ENCODE measurements at places on chromosomes 16 and 17.

- no peak for DNase-seq
These were observed 2.5 kb downstream of the VASN start for GRCh38 chr16:4373909-4374742.

DNA sequence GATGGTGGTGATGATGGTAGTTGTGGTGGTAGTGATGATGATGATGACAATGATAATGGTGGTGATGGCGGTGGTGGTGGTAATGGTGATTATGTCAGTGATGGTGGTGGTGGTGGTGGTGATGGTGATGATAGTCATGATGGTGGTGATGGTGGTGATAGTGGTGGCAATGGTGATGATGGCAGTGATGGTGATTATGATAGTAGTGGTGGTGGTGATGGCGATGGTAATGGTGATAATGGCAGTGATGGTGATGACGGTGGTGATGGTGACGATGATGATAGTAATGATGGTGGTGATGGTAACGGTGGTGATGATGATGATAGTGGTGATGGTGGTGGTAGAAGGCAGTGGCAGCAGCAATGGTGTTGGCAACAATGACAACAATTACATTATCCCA lies 55.3 kb downstream of the RBFOX3 start:
- DNase-seq = no peak

- DNase-seq = no peak
These were observed 232.8 kb downstream of the SEC14L1 start for GRCh38 chr17:77373299-77374169.

DNA sequence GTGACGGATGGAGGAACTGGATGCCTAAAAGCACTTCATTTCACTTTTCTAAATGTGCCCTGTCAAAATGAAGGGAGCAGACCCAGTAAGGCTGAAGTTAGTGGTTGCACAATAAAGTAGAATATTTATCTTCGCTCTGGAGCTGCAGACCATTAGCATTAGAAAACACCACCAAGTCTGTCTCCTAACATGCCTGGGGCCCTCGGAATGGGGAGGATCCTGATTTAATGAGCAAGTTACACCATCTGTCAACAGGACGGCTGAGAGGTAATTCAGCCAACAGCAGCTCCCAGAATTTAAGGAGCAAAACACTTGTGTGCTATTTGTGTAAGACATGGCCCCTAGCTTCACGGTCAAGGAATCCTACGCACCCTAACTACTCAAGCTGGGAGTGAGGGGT lies 22.3 kb downstream of the CA10 start:
- no peak for DNase-seq

DNA sequence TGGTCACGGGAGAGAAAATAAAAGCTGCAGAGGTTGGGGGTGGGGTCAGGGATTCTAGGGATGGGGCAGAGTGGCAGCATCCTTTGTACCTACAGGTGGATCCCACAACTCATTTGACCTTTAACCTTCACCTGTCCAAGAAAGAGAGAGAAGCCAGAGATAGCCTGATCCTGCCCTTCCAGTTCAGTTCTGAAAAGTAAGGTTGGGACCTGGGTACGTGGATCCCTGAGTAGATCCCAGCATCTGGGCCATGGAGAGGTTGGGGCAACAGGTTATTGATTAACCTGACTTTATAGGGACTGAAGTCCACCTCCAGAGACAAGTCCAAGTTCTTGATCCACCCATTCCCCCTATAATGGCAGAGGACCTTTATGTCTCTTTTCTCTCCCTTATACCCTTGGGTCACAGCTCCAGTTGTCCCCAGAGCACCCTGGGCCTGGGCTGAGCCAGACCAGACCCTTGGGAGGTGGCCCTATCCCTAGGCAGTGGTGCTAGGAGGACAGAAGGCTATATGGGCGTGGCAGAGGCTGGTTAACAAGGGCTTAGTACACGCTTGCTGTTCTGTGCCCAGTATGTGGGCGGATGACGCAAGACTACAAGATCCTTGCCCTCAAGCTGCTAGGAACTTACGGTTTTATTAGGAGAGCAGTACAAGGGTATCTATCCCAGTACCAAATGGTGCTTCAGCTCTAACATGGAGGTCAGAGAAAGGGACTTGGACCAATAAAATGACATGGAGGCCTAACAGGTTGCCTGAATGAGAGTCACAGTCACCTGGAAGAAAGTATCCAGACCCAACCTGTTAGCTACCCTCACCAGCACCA lies 3.3 kb downstream of the CLDN7 start:
- DNase-seq = no peak

DNA sequence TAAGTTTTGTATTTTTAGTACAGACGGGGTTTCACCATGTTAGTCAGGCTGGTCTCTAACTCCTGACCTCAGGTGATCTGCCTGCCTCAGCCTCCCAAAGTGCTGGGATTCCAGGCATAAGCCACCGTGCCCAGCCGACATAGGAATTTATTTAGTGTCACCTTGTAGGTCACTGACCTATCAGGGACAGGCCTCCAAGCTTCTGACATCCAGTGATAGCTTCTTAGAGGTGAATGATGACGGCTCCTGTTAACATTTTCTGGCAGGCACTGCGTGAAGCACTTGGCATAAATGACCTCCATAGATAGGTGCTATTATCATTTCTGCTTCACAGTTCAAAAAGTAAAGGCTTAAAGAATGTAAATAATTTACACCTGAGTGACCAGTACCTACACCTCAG lies 71.6 kb downstream of the RBFOX1 start:
- DNase-seq = no peak

DNA sequence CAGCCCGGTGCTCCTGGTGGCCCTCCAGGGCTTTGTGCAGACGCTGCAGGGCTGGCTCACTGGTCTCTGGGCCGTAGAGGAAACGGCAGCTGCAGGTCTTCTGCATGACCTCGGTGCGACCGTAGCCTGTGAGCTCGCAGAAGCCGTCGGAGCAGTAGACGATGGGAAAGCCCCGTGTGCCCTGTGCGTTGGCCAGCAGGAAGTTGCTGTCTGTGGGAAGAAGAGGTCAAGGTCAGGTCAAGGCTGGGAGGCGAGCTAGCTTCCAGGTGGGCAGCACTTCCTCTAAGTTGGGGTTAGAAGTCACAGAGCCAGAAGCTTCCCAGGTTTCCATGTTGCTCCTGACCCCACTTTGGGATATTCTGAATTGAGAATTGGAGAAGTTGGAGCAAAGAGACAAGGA lies 2.1 kb downstream of the KCNH4 start:
- no peak for DNase-seq
